ENCODE measurements at places on chromosomes 1 and 21.

- DNase-seq, result no peak
Observed at GRCh38 chr1:163785868-163786405, 464.2 kb downstream of the NUF2 start.

DNA sequence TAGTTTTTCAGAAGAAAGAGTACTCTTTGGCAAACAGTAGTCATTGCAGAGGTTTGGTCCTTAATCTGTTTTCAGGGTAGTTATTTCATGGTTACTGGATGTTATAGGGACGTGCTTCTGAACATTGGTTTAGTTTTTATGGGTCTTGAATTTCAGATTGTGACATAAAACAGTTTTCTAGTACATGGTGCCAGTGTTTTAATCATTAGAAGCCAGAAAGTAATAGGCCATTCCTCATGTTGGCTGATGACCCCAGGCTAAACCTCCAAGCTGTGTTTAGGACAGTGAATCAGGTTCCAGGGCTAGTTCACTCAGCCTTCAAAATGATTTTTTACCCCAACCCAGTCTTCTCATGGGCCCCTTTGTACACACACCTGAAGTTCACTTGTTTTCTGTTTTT lies 73.3 kb downstream of the OLFML2B start:
- DNase-seq, result no peak

DNA sequence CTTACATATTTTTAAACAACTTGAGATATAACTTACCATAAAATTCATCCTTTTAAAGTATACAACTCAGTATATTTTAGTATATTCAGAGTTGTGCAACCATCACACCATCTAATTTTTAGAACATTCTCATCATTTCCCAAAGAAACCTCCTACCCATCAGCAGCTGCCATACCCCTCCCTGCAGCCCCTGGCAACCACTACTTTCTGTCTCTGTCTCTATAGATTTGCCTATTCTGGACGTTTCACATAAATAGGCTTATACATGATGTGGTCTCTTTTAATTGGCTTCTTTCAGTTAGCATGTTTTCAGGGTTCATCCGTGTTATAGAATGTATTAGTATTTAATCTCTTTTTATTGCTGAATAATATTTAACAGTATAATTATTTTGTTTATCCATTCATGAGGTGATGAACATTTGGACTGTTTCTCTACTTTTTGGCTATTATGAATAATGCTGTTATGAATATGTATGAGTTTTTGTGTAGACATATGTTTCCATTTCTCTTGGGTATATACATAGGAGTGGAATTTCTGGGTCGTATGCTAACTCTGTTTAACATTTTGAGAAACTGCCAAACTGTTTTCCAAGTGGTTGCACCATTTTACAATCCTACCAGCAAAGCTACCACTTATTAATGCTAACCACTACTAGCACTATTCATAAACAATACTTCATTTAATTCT lies 29.5 kb downstream of the WDR26 start:
- no peak for DNase-seq

DNA sequence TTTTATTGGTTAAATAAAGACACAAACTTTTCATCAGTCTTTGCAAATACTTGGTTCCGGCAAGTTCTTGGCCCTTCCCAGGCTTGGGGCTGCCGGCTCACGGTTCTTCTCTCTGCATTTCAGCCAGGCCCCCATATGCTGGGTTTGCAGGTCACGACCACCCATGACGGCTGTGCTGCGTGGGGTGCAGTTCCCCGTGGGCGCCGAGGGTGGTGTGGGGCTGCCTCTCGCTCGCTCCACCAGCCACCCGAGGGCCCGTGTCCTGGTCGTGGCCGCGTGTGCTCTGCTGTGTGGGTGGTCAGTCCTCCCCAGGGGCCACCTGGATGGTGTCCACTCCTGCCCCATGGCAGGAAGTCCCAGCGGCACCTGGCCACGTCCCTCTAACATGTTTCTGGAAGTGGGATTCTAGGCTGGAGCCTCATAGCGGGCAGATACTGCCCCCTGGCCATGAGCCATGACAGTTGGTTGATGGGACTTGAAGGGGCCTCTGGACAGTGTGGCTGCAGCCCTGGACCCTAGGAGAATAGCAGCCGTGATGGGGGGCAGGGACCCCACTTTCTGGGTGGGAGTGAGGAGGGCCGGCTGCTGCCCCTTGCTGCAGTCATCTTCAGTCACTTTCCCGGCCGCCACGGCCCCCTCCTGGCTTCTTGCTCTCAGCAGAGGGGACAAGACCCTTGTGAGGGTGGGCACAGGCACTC lies 46.3 kb downstream of the SKI start:
- DNase-seq, result no peak

- no peak for DNase-seq
Observed at GRCh38 chr1:96978444-96978843, 256.9 kb downstream of the PTBP2 start.

- DNase-seq, result no peak
Observed at GRCh38 chr1:188194916-188195315, 1366.2 kb downstream of the PLA2G4A start.

DNA sequence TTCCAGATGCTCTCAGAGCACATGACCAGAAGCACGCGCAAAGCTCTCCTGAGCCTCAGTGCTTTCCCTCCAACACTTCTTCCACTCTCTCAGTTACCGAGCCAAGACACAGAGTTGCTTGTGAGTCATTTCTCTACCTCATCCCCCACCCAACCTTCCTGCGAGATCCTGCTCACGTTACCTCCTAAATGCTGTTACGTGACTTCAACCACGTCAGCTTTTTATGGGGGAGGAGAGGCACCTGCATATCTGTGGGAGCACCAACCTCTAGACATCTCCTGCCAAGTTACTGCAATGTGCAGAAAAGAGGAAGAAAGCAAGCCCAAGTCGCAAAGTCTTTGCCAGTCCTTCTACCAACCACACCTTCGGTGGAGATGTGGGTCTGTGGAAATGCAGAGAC lies 27.2 kb upstream of the ERG start:
- DNase-seq, result no peak

GRCh38 chr1:3924186-3924824 lies 24.2 kb upstream of the C1orf174 start:
- no peak for DNase-seq

DNA sequence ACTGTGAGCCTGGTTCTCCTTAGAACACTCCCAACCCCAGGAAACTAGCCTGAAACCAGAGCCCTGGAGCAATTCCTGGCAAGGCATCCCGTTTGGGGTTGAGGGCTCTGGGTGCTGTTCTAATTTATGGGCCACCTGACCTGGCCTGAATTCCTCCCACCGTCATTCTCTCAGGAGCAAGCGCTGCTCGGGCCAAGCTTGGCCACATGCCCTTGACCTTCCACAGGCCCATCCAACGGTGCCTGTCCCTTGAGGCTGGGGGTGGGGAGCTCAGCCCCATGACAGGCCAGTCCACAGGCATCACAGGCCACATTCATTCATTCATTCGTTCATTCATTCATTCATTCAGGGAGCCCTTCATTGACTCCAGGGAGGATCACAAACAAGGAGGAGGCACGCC lies 5.3 kb downstream of the PADI2 start:
- no peak for DNase-seq

DNA sequence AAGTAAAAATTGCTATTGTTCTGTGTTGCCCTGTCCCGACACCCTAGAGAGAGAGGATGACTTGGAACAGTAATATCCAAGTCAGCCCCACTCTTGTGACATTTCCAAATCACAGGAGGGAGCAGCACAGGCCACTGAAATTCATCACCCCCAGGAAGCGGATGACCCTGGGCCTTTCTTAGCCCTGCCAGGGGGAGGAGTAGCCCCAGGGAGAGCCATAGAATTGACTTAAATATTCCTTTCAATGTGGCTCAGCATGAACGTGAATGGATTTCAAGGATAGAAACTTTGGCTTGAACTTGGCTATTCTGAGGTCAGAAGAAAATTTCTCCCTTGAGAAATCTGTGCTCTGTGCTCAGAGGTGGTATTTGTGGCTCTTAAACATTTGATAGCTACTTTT lies 80.6 kb downstream of the CENPF start:
- DNase-seq, result no peak

GRCh38 chr21:40070871-40071270 lies 203.6 kb downstream of the PCP4 start:
- no peak for DNase-seq

DNA sequence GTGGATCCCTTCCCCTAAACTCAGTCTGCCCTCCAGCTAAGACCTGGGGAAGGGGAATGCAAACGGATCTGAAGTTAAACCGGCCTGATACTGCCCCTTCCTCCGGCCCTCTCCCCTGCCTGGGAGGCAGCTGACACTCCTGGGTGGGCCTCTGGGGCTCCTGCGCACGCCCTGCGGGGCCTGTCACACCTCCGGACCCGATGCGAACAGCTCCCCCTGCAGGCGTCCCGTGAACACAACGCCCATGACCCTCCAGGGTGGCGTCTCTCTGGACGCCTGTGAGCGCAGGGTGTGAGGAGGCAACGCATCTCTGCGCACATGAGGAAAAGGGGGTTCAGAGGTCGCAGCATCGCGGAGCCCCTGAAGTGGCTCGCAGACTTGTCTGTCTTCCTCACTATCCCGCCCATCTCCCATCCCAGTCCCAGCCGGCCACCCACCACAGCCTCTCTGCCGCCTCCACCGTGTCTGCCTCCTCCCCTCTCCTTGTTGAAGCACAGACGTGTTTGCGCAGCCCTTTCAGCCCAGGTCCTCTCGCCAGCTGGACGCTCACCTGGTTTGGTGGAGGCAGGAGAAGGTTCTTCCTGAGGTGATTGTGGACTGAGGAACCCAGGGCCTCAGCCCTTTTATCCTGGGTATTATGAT lies 421 bp upstream of the LCE3A start:
- no peak for DNase-seq

GRCh38 chr1:65167586-65168242 lies 19.7 kb downstream of the AK4 start:
- no peak for DNase-seq

DNA sequence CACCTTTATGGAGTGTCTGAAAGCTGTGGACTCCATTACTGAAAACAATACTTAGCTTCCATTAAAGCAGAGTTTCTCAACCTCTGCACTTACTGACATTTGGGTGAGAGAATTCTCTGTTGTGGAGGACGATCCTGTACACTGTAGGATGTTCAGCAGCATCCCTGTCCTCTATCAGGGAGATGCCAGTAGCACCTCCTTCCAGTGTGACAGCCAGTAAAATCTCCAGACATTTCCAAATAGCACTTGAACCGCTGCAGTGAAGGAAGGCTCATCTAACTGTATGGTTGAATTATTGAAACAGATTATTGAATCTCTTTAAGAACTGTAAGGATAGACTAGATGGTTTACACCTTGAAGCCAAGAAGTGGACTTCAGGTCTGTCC lies 3.1 kb downstream of the PRDM2 start:
- DNase-seq, result no peak

DNA sequence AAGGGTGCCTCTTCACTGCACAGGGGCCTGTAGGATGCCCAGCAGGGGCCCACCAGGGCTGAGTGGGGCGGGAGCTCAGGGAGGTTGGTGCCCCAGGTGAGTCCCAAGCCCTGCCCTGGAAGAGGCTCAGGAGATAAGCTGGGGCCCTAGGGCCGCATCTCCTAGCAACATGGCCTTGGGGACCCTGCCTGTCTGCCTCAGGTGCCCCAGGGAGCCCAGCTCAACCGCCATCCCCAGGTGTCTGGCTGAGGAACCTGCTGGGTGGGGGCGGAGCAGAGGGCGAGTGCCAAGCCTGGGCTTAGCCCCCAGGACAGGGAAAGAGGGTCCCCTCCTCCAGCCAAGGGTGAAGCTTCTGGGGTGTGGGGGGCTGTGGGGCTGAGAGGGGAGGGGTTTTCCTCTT lies 54.8 kb downstream of the FOXO6 start:
- DNase-seq, result no peak

DNA sequence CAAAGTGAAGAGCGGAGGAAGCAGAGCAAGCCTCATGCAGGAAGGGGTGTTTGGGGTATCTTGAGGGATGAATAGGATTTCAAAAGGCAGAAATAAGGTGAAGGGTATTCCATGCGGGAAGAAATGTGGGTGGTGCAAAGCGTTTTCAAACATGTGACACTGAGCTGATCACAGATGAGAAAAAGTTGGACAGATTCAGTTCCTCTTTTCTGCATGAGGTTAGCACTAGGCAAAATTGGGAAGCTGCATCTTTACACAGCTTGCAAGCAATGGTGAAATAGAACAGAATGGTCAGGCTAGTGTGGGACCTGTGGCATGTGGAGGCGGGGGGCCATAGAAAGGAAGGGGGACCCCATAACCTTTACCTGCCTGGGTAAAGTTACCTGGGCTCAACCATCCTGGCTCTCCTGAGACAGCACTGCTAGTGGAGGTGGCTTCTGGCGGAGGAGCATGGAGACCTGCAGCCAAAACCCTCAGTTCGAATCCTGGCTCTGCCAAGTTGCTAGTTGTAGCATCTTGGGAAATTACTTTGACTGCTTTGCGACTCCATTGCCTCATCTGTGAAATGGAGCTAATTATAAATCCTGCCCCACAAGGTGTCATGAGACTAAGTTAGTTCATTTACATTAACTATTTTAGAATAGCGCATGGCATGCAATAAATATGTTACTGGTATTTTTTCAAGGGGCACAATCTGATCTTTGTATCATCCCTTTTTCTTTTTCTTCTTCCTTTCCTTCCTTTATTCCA lies 16.4 kb downstream of the KCNA10 start:
- DNase-seq, result no peak

- DNase-seq, result no peak
Observed at GRCh38 chr1:233668146-233668724, 54.3 kb downstream of the KCNK1 start.

DNA sequence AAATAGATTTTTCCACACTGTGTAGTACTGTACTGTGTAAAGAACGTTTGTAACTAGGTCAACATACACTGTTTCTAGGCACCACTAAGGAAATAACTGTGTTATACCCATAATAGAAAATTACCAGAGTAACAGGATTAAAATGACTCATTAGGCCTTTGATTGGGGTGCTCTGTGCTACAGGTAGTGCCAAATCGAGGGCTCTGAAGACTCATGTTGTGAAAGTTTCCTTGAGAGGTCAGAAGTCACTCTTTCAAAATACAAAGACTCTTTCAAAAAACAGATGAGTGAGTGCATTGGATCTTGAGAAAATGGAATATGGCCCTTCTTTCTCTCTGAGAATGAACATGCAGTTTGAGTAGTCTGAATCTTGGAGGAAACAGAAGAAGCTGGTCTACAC lies 143.0 kb downstream of the MRPL39 start:
- DNase-seq, result no peak

DNA sequence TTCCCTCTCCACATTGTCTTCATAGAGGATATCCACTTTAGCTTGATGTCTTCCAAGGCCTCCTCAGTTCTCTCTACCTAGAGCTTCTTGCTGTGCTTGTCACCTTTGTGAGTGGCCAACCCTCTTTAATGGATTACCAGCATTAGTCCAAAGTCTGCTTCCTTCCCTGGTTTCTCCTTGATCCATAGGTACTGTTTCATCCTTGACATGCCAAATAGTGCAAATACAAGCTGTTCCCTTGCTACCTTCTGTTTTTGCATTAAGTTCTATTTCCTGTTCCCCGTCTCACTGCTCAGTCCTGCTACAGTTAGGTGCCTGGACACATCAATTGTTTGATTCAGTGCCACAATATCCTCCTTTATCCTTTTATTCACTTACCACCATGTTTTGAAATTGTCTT lies 19.2 kb downstream of the MAST2 start:
- DNase-seq, result no peak

DNA sequence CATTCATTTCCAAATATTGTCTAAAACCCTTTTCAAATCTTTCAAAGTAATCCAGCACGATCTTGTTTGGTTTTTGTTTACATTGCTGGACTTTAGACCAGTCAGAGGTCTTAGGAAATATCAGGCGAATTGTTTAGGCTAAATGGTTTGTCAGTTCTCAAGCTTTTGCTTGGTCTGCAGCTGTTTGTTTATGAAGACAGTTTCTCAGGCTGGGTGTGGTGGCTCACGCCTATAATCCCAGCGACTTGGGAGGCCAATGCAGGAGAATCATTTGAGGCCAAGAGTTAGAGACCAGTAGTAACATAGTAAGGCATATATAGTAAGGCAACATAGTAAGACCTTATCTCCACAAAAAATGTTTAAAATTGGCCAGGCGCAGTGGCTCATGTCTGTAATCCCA lies 77.5 kb downstream of the DNTTIP2 start:
- DNase-seq, result no peak

Measured in suprapubic skin (tissue), 4 donors.